ENCODE measurements at places on chromosomes 13 and 19.

DNA sequence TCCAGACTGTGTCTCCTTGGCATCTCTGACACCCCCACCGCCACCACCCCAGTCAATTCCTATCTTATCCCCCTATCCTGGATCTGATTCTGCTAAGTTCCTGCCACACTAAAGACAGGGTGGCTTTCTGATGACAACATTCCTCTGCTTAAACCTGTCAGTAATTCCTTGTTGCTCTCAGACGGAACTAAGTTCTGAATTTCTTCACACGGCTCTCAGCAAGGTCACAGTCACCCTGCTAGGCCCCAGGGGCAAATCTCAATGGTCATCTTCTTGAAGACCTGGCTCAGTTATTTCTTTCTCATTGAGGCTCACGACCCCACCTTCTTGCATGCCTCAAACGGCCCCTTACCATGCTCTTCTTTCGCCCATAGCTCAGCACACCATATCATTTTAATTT is 7.6 kb downstream of the ALOX5AP start:
- DNase-seq: no peak

DNA sequence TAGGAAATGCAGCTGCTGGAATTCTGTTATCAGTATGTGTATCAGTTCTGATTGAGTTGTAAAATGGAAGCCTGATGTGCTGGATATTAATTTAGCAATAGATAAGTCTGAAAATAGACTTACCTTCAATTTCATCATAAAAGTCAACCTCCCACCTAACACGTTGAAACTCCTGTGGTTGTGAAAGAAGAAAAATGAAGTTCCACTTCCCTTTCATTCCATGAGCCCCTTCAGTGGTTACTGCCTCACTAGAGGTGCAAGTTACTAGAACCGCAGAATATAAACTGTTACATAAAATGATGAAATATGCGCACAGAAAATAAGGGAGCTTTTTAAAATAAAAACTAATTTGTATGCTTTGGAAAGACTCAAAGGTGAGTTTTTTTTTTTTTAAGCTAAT is 249.2 kb downstream of the SHISA2 start:
- DNase-seq: no peak

DNA sequence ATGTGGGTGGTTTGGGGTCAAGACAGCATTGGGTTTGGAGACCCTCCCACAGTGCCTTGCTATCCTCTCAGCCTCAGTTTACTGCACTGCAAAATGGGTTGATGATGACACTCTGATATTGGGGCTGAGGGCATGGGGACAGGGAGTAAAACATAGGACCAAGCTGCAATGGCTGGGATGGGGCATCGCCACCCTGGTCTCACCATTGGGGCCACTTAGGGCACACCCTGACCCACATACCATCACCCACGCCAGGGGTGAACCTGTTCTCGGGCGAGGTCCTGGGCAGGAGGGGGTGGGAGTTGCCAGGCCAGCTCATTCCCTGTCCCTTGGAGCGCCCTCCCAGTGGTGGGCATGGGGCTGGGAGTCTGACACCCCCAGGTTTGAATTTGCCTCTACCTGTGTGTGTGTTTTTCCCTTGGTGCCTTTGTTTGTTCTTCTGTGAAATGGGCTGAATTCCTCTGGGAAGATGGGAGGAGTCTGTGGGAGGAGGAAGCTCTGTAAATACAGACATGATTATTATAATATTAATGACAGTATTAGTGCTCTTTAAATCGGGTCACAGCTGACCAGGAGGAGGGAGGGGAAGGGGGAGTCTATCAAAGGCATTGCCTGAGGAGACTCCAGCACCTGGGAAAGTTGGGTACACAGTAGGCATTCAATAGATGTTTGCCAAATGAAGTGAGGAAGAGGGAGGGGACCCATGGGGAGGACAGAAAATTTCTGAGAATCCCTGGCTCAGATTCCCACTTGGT is 2.2 kb upstream of the FCHO1 start:
- DNase-seq: no peak

DNA sequence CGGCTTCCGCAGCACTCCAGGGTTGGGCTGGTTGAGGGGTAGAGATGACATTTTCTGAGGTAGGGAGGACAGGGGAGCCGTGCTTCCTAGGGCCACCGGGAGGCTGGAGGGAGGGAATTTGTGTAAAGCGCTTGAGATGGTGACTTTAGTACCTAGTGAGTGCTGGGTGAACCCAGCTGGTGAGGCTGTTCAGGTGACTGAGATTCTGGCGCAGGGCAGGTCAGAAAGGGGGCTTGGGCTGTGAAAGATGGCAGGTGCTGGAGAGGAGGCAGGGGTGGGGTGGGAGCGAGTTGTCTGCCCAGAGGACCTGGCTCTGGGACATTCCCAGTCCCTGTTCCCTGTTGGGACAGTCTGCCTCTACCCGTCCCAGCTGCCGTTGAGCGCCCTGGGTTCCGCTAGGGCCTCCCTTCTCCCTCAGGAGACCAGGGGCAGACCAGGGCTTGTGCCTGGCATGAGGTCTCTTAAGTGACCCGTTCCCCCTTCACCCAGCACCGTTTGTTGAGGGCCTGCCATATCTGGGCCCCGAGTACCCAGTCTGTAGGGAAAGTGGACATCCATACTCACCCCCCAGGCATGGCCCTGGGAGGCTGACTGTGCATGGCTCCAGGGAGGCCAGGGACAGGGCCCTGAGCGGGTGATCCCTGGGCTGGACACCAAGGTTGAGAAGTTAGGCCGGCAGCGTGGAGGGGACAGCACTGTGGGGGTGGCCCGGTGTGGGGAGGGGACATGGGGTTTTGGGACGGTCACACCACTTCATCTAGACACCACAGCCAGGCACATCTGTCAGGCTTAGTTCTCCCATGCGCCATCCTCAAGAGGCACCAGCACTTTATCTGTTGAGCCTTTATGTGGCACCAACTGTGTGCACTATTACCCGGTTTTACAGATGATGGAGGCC is 5.0 kb downstream of the PTOV1 start:
- DNase-seq: peak; percentile 29

GRCh38 chr19:7544626-7545025 is 9.1 kb downstream of the PNPLA6 start:
- no peak for DNase-seq

DNA sequence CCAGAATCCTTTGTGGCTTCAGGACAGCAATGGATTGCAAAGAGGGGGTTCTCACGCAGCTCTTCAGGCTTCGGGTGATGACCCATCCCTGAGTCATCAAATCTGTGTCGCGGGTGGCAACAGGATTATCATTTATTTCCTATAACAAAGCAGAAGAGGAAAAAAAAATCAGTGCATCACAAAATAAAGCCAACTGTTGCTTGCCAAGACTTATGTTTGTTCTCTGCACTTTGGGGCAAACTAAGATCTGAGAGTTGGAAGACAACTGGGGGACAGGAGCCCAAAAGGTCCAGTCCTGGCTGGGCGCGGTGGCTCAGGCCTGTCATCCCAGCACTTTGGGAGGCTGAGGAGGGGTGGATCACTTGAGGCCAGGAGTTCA is 6.4 kb downstream of the GNA15 start:
- no peak for DNase-seq

GRCh38 chr13:49927755-49928154 is 8.4 kb downstream of the SPRYD7 start:
- no peak for DNase-seq

- DNase-seq: no peak
Observed at GRCh38 chr13:59641817-59642216, 521.9 kb downstream of the DIAPH3 start.

GRCh38 chr19:41308450-41309179 is 1.4 kb upstream of the CCDC97 start:
- DNase-seq: peak; percentile 87

DNA sequence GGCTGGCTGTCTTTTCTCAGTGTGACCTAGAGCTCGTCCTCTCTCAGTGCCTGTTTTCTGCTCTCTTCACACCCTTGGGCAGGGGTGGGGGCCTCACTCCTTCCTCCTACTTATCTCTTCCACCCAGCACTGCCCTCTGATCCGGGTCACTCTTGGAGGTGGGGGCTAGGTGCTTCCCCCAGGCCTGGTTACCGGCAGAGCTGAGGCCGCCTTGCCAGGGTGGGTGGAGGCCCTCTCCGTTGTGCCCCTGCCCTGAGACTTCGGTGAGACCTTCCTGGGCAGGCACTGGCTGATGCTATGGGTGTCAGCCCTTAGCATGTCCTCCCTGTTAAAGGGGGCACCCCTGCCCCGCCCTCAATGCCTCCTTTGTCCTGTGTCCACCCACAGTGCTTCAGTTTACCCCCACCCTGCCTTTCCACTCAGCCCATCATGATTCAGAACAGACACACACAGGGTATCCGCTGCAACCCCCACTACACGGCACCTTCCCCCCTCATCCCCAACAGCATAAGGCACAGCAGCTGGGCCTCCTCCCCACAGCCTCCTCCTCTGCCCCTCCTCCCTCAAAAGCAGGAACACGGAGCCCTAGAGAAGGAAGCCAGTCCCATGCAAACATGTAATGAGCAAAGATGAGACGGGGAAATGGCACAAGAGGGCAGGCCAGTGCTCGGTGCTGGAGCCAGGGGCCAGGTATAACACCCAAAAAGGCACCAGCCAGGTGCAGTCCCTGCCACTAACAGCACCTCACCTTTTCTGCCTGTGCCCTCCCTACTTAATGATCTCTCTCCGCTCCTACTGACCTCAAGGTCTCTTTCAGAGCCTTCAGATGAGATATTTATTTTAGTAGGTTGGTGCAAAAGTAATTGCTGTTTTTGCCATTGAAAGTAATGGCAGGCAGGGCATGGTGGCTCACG is 9.8 kb downstream of the ZGLP1 start:
- peak; percentile 29 for DNase-seq
